ENCODE measurements at places on chromosomes 16 and 17.
A peak's percentile ranks its signal among the peaks of the same experiment; 100 is the strongest.

DNA sequence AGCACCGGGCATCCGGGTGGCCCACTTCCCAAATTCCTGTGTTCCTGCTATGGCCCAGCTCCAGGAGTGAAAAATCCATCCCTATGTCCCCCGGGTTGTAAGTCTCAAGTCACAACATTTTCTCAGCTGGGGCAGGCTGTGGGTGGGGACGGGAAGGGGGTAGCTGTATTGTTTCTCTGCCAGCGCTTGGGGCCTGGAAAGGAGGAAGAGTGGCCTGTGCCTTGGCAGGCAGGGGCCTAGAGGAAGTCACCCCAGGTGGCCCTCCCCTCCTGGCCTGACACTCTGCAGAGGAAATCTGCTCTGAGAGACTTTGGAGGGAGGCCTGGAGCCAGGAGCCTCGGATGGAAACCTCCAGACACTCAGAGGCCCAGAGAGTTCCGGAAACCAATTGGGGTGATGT is 10.6 kb upstream of the SCN4A start:
- no peak for DNase-seq

GRCh38 chr16:8832717-8833105 is 35.1 kb downstream of the PMM2 start:
- DNase-seq = no peak

DNA sequence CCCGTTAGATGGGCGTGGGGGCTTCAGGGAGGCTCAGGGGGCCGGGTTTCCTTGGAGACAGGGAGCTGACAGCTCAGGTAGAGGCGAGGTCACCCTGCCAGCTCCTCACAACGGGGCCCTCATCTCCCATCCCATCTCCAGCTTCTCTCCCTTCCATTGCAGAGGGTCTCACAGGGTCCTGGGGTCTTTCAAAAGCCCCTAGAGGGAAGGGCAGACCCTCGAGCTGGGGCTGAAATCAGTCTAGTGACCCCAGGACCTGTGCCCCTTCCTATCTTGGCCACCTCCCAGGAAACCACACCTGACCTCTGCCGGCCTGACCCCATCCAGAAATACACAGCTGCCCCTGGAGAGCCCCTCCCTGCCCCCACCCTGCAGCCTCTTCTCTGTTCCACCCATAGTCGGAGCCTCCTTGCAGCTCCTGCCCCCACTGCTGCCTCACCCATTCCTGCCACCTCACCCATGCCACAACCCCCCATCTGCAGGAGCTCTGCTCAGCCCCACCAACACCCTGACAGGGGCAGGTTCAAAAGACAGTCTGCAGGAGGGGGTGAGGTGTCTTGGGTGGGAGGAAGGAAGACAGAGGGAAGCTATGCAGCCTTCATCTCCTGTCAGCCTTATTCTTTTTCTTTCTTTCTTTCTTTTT is 23.4 kb downstream of the PIK3R5 start:
- no peak for DNase-seq

DNA sequence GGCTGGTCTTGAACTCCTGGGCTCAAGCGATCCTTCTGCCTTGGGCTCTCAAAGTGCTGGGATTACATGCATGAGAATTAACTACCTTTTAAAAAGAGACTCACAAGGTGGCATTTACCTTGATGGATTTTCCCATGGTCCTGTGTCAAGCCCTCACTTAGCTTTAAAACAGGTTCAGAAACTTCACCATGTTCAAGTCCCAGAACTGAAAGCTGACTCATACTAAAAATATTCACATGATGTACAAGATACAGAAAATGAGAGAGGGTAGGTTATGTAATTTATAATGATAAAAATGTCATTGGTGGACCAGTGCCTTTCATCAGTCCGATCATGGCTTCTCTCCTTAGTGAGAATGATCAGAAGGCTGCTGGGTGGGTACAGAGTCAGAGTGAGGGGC is 4.3 kb upstream of the AKAP1 start:
- no peak for DNase-seq

DNA sequence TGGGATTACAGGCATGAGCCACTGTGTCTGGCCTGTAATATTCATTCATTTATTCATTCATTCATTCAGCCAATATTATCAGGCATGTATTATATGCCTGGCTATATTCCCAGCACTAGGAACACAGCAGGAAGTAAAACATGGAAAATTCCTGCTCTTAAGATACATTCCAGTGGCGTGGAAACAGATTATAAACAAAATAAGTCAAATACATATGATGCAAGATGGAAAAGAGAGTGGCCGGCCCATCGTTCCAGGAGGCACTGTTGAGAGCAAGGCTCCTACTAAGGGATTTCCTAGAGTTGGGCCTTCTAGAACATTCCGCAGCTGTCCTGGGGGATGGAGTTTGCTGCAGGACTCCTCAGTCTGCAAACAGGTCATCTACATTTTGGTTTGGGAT is 17.7 kb downstream of the ADCY9 start:
- DNase-seq = no peak

DNA sequence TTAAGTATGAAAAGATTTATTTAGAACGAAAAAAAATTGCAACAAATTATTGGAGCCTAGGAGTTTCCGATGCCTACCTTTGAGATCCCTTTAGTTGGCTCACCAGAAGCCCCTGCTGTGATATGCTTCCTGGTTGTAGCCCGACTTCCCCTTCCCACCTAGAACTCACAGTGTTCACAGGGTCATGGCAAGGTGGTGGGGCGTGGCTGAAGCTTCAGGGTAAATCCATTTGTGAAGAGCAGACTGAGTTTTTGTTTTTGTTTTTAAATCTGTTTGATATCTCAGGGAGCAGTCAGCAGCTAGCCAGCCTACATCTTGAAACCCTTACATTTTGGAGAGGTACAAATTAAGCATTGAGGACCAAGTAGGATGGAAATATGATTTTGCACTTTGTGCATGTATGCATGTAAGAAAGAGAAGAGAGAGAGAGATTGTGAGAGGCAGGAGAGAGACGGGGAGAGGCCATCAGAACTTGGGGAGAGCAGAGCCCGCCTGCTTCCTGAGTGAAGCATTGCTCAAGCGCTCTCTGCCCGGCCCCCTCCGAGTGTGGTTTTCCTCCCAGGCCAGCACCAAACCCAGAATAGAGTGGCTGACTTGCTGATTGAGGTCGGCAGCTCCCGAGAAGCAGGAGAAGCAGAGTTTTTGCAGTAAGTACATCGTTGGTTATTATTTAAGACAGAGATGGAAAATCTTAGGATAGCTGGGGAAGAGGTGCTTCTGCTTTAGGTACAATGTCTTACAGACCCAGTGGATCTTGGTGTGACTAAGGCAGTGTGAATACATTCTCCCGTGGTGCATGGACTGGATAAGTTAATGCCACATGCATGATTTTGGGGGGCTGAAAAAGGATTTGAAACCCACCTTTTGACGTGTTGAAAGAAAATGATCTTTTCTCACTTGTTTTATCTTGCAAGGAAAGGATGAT is 64.2 kb downstream of the SPECC1 start:
- no peak for DNase-seq

DNA sequence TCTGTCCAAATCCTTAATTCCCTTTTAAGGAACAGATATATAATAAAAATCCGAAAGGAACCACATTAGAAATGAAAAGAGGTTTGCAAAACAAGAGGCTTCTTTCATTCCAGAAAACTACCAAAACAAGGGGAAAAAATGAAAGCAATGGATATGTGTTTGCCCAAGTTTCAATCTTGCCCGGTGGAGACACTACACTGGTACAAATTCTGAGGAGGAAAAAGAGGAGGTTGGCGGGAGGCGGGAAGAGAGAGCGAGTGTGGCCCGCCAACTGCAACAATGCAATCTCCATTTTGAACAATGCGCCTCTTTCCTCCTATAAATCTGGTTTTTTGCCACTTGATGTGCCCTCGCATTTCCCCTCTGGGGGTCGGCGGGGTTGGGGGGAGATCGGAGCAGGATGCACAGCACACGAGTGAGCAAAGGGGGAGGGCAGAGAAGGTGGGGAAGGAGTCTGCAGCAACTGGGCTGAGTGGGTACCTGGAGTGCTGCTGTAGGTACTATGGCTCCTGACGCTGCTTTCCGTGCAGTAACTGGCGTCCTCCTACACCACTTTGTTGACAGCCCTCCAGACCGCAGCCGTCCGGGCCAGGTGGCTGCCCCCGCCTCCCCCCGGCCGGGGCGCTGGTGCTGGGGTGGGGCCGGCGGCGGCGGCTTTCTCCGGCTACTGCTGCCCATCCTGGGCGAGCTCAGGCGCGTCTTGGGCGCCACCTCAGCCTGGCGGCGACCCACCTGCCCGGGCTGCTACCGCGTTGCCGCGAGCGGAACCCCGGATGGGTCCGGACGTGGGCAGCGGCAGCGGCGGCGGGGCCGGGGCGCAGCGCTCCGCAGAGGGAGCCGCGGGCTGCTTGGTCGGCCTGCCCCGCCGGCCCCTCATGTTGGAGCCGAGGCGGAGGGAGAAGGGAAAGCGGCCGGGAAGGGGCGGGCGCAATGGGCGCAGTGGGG is 93.8 kb upstream of the PLEKHM1 start:
- DNase-seq = peak; percentile 83

GRCh38 chr16:66800856-66801255 is 528 bp downstream of the TERB1 start:
- DNase-seq = peak; percentile 20

DNA sequence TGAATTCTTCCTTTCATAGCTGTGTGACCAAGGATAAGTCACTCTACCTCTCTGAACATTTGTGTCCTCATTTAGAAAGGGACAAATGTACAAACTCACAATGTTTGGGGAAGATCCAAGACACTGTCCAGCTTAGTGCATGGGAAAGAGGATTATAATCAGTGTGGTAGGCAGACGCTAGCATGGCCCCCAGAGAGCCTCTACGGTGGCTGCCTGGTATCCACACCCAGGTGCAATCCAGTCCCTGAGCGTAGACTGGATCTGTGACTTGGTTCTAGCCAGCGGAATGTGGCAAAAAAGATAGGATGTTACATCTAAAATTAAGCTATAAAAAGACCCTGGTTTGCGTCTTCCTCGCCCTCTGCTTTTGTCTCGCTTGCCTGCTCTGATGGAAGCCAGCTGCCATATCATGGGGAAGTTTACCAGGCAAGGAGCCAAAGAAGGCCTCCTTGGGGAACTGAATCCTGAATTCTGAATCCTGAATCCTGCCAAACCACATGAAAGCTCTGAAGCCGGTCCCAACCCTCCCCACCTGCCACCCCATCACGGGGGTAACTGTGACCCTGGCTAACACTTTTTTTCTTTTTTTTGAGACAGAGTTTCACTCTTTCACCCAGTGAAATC is 51.7 kb downstream of the PLXDC1 start:
- no peak for DNase-seq

DNA sequence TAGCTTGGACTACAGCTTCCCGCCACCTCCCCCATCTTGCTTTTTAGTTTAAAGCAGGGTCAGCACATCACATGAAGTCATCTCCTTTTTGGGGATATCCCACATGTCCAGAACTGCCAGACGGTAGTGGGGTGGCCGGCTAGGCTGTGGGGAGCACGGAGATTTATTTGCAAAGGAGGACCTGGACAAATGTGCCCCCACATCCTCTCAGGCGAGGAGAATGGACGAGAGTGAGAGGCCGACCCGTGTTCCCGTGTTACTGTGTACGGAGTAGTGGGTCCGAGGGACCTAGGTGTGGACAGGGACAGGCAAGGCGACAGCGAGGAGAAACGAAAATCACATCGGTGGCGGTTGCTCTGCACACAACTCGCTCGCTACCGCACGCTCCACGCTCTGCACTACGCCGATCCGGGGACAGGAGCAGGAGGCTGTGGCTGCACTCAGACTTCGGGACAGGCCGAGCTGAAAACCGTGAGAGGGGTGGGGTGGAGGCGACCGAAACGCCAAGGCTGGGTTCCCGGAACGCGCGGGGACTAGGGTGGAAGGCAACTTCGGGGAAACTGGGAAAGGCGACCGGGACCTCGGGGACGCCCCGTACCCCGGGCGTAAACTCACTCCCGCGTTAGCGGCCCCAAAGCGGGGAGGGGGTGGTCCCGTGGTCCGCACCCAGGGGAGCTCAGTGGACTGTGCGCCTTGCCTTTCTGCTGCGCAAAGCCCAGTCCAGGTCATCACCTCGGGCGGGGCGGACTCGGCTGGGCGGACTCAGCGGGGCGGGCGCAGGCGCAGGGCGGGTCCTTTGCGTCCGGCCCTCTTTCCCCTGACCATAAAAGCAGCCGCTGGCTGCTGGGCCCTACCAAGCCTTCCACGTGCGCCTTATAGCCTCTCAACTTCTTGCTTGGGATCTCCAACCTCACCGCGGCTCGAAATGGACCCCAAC is at the start of gene MT1A:
MT1A (plus strand) TSS at position 853 of the 937 bp plus-strand sequence; CDS start at position 926, 73 bp downstream.
- peak; percentile 74 for DNase-seq

GRCh38 chr17:49494986-49495841 is at the start of gene NGFR:
Gene NGFR, plus strand, starts transcription at chr17:49495293. Its CDS starts 125 bp downstream, at chr17:49495418.
- DNase-seq = peak; percentile 96

DNA sequence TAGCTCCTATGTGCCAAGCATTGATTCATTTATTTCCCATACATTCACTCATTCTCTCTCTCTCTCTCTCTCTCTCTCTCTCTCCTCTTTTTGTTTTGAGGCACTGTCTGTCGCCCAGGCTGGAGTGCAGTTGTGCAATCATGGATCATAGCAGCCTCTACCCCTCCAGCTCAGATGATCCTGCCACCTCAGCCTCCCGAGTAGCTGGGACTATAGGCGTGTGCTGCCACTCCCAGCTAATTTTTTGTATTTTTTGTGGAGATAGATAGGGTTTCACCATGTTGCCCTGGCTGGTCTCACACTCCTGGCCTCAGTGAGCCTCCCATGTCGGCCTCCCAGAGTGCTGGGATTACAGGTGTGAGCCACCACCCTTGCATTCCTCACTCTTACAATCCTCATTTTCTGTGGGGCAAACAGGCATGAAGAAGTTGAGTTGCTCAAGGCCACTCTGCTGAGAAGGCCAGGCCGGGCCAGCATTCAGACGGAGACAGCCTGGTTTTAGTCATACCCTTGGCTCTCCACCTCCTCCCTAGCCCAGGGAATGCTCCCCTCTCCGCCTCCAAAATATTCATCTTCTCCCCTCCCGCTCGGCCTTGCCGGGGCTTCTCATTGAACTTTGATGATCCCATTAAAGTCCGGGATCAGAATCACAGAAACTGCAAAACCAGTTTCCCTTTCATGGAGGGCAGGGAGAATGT is 765 bp upstream of the PRM2 start:
- no peak for DNase-seq

DNA sequence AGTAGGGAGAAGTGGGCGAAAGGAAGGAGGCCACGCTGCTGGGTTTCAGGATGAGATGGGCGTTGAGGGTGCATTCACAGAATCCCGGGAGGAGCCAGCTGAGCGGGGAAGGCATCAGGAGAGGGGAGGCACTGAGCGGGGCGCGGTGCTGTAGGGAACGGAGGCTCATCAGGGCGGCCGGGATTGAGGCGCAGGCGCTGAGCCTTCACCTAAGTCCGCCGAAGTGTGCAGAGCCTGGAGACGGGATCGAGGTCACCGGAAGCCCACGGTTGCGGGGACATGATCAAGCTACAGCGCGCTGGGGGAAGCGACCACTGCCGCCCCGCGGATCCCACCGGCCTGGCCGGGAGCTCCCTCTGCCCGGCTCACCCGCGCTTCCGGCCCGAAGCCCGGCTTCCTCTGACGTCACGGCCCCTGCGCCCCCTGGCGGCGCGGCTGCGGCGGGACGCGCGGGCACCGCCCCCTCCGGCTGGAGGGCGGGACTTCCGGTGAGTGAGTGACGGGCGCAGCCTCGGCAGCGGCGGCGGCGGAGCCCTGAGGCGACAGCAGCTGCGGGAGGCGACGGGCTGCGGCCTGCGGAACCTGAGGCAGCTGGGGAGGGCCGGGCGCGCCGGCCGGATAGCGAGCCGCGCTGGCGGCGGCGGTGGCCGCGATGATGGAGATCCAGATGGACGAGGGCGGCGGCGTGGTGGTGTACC is at the start of gene MAPK8IP3:
MAPK8IP3 (plus strand) TSS at position 508 of the 698 bp plus-strand sequence; CDS start at position 653, 145 bp downstream.
- peak; percentile 99 for DNase-seq
